Activated T-cell treated with anti-CD3 and anti-CD28 coated beads, Interleukin-2, amount 50 U/mL, for 24 hours (primary cell): ENCODE measurements at places on chromosomes 3 and 15.

- no peak for DNase-seq
These were observed 90.6 kb downstream of the ZNF621 start for GRCh38 chr3:40615110-40615915.

- peak; percentile 60 for DNase-seq
These were observed 88.4 kb upstream of the RASGRP1 start for GRCh38 chr15:38652998-38653397.

GRCh38 chr15:76195506-76196268 is 115.6 kb downstream of the ETFA start:
- no peak for DNase-seq

GRCh38 chr15:62103431-62103830 is 36.7 kb downstream of the C2CD4A start:
- DNase-seq, result no peak

DNA sequence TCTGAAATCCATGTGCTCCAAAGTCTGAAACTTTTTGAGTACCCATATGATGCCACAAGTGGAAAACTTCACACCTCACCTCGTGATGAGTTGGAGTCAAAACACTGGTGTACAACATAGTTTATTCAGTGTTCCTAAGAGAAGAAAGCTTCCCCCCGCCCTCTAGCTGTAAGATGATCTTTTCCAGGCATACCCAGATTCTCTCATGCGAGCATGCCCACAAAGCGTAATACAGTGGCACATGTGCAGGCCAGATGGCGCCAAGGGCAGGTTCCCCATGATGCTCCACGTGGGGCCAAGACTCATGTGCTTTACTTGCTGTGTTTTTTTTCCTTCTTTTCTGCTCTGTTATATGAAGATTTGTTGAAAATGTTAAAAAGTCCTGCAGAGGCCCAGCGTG is 104.9 kb upstream of the LRRFIP2 start:
- DNase-seq, result no peak

DNA sequence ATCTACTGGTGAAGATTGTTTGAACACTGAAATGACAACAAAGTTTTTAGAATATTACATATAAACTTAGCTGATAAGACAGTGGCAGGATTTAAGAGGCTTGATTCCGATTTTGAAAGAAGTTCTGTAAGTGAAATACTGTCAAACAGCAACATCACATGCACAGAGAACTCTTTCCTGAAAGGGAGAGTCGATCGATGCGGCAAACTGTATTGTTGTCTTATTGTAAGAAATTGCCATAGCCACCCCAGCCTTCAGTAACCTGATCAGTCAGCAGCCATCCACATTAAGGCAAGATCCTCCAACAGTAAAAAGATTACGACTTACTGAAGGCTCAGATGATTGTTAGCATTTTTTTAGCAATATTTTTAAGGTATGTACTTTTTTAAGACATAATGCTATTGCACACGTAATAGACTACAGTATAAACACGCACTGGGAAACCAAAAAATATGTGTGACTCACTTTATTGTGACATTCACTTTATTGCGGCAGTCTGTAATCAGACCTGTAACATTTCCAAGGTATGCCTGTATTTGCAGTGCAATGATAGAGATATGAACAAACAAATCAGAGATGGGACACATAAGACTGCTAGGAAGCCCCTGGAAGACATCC is 225.6 kb upstream of the UBE2E1 start:
- no peak for DNase-seq

DNA sequence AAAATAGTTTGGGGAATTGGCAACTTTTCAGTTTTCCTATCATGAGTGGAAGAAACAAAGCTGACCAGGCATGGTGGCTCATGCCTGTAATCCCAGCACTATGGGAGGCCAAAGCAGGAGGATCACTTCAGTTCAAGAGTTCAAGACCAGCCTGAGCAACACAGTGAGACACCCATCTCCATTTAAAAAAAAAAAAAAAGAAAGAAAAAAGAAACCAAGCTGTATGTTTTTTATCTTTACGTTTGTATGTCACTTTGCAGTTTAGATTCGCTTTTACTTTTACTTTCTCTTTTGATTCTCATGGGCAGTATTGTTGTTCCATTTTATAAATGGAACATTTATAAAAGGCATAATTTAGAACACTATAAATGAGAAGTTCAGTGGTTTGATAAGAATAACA is 31.2 kb upstream of the TNIK start:
- no peak for DNase-seq

GRCh38 chr15:76299786-76300185 is 11.5 kb downstream of the ETFA start:
- DNase-seq, result no peak

DNA sequence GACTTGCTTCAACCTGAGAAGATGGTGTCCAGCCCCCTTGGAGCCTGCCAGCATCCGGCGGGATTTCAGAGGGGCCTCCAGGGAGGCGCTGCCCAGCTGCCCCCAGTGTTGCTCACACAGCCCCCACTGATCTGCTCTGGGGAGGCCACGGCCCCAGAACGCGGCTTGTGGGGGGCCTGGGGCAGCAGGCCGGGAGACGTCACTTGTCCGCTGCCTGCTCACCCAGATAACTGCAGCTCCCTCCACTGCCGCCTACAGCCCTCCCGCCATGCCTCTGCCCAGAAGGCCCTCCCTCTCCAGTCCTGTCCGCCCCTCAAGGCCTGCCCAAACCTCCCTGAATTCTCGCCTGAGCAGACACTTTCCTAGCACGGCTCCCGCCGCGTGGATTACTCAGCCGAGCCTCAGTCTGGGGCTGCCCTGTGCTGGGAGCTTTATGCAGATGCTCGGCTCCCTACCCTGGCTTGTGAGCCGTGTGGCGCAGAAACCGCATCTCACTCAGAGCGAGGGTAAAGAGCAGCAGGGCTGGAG is 17.2 kb upstream of the ADIPOQ start:
- no peak for DNase-seq

DNA sequence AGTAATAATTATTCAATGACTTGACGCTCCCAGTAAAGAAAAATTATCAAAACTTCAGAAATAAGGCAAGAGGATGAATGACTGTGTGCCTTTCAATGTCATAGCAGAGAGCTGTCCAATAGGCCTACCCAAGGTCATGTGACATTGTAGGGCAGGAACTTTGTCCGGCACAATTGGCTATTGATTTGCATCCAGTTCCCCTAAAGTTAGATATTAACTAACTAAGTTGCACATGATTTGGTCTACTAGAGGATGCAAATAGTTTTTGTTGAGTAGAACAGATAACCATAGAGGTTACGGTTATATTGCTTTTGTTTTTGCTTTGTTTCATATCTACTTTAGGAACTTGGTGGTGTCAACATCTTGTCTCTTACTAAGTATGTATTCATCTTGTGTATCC is 127.9 kb upstream of the PFN2 start:
- no peak for DNase-seq

DNA sequence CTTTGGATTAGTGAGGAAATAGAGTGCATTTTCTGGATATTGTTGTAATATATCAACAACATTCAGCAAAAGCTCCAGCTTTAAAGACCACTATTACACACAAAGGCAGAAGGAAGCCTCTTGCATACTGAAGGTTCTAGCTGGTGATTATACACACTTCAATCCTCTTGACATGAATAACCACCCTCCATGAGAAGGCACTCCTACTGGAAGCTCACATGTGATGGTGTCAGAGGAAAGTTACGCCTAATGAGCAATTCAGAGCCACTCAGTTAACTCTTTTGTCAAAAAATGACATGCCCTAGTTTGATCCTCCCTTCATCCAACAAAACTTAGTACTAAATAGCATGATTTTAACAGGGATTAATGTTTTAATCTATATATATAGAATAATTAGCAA is 124.6 kb upstream of the LYSMD4 start:
- DNase-seq, result no peak

DNA sequence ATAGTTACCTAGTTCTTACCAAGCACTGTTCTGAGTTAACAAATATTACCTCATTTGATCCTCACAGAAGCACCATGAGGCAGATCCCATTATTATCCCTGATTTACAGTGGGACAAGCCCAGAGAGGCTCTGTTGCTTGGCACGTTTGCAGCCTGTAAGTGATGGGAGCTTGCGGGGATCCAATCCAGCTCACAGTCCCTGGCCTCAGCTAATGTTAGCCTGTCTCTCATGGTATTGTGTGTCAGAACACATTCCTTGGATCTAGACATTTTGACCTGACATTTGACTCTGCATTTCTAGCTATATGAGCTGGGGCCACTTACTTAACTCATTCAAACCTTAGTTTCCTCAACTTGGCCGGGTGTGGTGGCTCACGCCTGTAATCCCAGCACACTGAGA is 246.9 kb upstream of the LRTM1 start:
- DNase-seq, result no peak

GRCh38 chr3:133849346-133849745 is 43.7 kb downstream of the SRPRB start:
- DNase-seq, result no peak

GRCh38 chr15:43220991-43221403 is at the start of gene EPB42:
EPB42 (minus strand) TSS chr15:43221018; CDS start chr15:43220825, 193 bp downstream.
- no peak for DNase-seq

GRCh38 chr3:195557322-195557721 is 14.2 kb upstream of the PPP1R2 start:
- no peak for DNase-seq

GRCh38 chr3:24688446-24689148 is 193.9 kb upstream of the THRB start:
- DNase-seq, result no peak

GRCh38 chr3:81378552-81379293 is 382.7 kb downstream of the GBE1 start:
- no peak for DNase-seq

DNA sequence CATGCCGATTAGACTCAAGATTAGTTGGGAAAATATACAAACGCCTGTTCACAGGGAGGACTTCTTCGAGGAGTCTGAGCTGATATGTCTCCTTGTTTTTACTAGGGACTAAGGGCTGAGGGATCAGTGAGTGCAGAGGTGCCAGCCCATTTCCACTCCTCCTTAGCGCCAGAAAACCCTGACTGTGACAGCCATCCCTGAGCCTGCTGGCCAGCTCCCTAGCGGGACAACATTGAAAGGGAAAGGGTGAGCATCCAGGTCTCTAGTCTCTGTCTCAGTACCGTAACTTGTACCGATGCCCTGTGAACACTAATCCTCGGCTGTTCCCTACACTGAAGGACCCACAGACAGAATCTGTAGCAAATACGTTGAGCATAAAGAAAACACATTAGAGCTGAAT is 243.4 kb downstream of the WNT5A start:
- no peak for DNase-seq

DNA sequence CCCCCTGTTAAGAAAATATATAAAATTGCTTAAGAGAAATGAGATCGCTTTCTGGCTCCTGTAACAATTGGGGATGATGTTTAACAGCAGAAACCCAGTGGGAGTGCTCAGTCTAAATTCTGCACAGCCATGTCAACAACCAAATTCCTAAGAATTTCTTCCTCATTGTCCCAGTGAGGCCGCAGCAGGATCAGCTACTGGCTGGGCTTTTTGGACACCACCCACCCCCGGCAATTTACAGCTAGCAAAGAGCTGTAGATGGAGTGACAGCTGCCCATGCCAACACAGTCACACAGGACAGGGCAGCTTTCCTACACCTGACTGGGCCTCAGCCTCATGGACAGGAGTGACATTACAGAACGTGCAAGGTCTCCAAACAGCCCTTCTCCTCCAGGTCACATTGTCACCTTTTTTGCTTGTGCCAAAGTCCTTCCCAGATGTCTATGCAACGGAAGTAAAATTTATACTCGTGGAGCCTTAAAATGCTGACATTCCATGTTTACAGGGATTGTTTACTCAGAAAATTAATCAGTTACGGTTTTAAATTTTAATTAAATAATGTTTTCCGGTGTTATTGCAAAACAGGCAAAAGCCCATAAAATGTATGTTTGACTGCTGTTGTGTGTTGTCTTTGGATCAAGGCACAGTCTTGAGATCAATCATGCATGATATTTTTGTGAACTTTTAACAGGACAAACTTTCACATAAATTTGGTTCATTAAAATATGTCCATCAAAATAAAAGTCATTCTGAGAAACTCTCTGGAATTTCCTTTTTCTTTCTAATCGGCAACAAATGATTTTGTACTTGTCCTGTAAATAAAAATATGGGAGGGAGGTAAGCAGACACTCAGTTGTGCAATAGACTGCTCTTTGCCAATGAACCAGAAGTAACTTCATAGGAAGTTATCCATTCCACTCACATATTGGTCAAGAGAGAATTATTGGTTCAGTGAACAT is 943.2 kb downstream of the MCTP2 start:
- DNase-seq, result no peak

DNA sequence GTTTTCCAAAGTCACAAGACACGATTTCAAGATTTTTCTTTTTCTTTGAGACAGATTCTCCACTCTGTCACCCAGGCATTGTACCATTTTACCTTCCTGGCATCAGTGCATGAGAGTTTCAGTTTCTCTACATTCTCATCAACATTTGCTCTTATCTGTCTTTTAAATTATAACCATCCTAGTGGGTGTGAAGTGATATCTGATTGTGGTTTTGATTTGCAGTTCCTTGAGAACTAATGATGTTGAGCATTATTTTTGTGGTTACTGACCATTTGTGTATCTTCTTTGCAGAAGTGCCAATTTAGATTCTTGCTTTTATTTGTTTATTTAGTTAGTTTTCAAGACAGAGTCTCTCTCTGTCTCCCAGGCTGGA is 41.2 kb downstream of the ADIPOQ start:
- DNase-seq, result no peak
